Central memory CD4-positive, alpha-beta T cell (primary cell): ENCODE measurements at places on chromosomes 11 and 22.

- DNase-seq: no peak
Measured at GRCh38 chr11:18522388-18522787, 4.4 kb downstream of the TSG101 start.

GRCh38 chr11:7414973-7415817 is 70.1 kb upstream of the OLFML1 start:
- DNase-seq: no peak

DNA sequence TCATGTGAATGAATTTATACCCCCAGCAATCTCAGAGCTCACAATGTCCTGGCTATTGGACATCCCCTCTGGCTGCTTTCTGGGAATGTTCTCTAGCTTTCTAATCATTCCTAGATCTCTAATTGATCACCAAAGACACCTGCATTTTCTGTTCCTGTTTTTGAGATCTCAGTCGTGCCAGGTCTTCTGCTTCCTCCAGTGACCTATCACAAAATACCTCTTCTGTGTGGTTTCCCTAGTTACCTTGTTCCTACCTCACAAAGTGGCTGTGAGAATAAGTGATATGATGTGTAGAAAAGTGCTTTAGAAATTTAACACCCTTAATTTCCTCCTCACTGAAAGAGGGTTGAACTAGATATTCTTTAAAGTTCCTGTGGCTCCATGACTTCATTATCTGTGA is 92.2 kb downstream of the LUZP2 start:
- no peak for DNase-seq

- peak; percentile 45 for DNase-seq
Measured at GRCh38 chr11:10322830-10323792, 18.2 kb downstream of the ADM start.

GRCh38 chr11:57487920-57488659 is 27.4 kb downstream of the SLC43A1 start:
- no peak for DNase-seq

DNA sequence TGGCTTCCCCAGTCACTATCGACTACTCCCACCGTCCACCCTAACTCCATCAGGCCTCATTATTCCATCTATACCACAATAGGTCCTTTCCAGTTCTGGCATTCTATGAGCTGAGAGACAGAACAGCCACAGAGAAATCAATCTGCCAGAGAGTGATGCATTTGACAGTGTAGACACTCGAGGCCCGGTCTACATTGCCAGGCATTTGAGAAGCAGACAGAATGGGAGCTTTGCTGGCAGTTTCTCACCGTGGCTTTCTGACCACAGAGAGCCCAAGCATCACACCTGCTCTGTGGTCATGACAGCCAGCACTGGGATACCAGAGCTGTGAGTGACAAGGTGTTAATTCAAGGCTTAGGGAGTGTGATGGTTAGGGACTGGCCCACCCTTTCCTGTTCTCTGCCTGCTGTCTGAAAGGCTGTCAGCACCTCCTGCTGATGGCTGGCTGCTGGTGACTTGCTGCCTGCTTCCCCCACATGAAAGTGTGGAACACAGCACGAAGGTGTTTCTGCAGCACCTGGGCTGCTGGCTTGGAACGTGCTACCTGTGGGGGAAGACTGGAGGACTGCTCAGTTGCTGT is 137.8 kb downstream of the KIRREL3 start:
- no peak for DNase-seq

- DNase-seq: no peak
Measured at GRCh38 chr11:131354251-131354701, 16.1 kb upstream of the NTM start.

DNA sequence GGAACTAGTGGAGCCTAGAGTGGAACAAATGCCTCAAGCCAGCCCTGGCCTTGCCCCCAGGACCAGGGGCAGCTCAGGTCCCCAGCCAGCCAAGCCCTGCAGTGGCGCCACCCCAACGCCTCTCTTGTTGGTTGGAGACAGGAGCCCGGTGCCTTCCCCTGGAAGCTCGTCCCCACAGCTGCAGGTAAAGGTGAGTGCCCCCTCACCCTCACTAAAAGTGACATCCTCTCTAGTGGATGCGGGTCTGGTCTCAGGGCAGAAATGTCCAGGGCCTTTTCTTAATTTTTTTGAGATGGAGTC is 21.5 kb downstream of the MICALL1 start:
- DNase-seq: no peak

DNA sequence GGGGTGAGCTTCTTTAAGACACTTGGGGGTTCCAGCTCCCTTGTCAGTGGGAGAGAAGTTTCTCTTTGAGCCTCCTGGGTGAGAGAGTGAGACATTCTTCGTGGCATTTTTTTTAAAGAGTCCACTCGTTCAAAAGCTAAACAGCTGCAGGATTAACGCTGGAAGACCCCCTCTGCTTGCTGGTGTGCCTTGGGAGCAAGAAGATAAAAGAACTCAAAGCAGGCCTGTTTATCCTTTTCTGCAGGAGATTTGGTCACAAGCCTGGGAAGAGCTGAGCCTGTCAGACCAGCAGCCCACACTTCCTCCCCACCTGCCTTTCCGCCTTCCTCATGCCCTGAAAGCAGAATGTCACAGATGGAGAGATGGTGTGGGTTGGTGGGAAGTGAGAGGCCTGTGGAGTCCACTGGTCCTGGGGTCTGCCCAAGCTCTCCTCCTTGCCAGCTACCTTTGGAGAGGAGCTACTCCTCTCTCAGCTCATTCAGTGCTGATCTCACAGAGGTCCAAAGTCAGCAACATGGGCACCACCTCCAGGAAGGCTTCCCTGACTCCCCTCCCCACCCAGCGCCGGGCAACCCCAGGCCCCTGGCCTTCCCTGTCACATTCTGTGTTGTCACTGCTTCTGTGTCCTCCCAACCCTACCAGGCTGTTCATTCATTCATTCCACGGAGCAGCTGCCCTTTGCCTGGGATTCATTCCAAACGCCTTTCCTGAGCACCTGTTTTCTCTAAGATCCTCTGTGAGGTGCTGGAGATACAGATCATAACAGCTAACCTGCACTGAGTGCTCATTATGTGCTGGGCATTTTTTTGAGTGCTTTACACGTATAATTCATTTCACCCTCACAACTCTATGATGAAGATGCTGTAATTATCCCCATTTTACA is 6.7 kb downstream of the GDPD5 start:
- no peak for DNase-seq

GRCh38 chr22:48546653-48547424 is 1280.8 kb downstream of the BRD1 start:
- DNase-seq: no peak

DNA sequence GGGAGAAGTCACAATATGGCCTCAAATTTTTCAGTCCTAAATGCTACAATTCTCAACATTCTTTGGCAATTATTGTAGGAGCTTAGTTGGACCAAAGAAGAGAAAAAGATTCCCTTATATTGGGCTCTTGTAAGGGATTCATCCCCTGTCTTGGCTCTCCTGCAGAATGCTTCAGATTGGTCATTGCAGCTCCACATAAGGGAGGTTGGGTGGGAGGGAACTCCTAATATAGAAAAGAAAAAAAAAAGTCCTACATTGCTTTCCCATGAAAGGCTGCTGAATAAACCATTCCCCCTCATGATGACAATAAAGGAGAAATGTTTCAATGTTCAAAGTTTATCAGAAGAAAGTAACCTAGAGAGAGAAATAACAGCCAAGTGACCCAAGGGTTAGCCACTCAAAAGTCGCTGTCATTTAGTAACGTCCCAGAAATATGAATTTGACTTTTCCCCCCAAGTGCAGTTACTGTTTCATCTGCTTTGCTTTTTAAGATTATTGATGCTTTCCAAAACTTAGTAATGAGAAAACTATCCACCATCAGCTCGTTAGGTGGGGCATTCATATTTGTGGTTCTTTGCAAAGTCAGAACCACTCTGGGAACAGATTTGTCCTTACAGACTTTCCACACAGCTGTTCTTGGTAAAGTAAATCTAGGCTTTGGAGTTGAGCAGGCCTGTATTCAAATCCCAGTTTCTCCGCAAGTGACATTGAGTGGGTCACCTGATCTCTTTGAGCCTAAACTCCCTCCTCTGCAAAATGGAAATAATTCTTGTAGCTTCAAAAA is 5.0 kb upstream of the SLC1A2 start:
- DNase-seq: no peak

DNA sequence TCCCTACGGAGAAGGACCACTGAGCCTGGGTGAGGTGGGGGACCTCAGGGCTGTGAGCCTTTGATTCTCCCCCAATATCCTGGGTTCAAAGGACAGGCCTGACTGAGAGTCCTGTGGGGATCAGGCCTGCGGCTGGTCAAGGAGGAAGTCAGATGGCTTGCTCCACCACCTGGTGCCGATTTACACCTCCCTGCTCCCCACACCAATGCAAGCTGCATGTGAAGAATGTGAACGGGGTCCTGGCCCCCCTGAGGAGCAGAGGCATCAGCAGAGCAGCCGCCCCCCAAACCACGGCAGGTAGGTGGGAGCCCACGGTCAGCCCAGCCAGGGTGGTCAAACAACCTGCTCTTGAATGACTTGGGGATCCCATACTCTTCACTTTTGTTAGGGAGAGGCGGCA is 6.7 kb downstream of the ADAMTS8 start:
- no peak for DNase-seq

GRCh38 chr11:84894666-84895065 is 732.5 kb downstream of the DLG2 start:
- no peak for DNase-seq

- no peak for DNase-seq
Measured at GRCh38 chr22:24417901-24418641, 9.3 kb upstream of the ADORA2A start.

GRCh38 chr11:20031155-20032001 is 128.9 kb downstream of the DBX1 start:
- DNase-seq: no peak

DNA sequence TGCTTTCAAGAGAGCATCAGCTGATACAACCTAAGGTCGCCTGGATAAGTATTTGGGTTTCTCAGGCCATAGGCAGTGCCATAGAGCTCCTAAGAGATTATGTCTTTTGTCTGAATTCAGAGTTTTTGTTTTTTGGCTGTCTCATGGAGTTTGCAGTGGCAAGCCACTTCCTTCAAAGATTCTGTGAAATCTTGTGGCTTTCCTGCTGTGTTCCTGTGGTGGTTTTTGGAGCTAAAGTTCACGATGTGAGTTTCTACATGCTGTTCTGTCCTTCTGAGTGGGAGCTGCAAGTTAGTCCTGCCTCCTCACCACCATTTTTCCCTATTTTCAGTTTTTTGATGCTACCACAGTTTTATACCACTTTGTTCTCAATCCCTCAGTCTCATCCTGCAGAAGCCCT is 111.4 kb downstream of the COMMD9 start:
- no peak for DNase-seq

DNA sequence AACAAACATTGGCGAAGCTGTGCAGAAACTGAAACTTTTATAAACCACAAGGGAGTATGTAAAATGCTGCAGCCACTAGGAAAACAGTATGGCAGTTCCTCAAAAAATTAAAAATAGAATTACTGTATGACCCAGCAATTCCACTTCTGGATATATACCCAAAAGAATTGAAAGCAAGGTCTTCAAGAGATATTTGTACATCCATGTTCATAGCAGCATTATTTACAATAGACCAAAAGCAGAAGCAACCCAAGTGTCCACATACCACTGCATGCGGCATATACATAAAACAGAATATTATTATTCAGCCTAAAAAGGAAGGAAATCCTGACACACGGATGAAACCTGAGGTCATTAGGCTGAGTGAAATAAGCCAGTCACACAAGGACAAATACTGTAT is 85.8 kb downstream of the RELT start:
- no peak for DNase-seq

GRCh38 chr11:116814502-116814901 is 8.6 kb downstream of the APOA4 start:
- DNase-seq: no peak

- no peak for DNase-seq
Measured at GRCh38 chr11:66226101-66226500, 42.3 kb upstream of the RAB1B start.

DNA sequence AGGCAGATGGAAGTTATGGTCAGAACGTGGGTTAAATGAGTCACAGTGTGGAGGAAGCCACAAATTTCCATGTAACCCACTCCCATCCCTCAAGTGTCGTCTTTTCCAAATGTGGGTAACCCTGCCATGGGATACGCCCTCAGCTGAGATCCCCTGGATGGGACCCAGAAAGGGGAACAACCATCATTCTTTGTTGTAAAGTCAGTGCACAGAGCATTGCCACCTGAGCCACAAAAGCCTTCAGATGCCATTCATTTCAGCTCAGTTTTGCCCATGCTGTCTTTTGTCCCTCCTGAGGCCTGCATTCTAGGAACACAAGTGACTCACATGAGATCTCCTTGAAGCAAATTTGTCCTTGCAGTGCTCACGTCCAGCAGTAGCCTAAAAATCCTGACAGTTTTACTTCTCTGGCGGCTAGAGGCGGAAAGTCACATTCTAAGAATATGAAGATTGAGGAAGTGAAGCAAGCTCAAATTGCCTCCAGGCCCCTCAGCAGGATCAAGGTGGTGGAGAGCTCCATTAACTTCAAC is 30.6 kb downstream of the MMP13 start:
- no peak for DNase-seq

DNA sequence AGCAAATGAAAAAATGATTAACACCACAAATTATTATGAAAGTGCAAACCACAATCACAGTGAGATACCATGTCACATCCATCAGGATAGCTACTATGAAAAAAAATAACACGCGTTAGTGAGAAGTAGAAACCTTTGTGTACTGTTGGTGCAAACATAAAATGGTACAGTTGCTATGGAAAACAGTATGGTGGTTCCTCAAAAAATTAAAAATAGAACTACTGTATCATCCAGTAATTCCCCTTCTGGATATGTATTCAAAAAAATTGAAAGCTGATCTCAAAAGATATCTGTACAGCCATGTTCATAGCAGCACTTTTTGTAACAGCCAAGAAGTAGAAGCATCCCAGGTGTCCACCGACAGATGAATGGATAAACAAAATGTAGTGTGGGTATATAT is 43.4 kb downstream of the CCDC81 start:
- DNase-seq: no peak

DNA sequence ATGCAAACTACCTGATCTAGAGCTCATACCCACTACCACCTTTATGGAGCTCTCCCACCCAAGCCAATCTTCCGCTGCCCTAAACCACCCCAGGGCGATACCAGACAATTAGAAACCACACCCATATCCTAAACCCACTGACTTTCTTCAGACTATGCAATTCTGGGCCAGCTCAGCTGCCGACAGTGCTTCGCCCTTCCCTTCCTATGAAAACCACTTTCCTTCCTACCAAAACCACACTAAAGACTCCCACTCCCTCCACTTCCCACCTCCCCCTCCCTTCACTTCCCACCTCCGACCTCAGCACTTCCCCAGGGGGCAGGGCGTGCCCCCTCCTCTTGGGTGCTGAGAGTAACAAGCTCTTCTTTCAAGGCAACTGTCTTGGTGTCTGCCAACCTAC is 25.1 kb downstream of the B3GAT1 start:
- DNase-seq: no peak

- no peak for DNase-seq
Measured at GRCh38 chr22:36741968-36742367, 34.0 kb downstream of the IFT27 start.
